ENCODE measurements at places on chromosomes 4 and X.

DNA sequence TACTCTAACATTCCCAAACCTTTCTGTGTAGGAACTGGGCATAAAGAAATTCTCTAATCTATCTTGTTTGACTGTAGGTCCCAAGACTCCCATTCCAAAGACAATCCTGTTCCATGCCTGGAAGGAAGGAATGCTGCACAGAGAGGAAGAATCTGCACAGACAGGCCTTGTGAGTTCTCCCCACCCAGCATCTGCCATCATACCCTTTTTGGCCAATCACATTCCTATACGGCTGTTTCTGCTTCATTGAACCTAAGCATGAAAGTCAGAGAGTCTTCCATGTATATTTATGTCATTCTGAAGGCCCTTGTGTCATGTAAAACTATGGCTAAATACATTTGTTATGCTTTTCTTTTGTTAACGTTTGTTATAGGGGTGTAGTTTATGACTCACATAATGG lies 667.7 kb upstream of the IGFBP7 start:
- DNase-seq, result no peak

GRCh38 chr4:164081371-164081770 lies 586.9 kb downstream of the TMA16 start:
- no peak for DNase-seq

- DNase-seq, result no peak
Measured at GRCh38 chr4:167578906-167579305, 344.6 kb upstream of the SPOCK3 start.

- DNase-seq, result no peak
Measured at GRCh38 chr4:58274553-58274952, 1164.4 kb upstream of the IGFBP7 start.

DNA sequence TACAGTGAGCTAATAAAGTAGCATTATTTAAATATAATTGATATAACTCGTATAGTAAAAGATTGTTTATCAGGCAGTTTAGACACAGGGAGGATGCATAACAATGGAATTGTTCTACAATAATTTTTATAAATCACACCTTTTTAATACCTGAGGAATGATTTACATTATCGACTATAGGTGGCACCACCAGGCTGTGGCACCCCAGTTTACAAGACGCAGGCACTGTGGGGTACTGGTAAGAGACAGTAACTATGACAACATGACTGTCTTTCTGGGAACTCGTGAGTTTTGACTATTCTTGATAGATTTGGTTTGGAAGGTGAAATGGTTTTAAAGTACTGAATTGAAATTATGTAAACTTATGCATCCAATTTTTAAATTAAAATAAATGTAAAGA lies 27.1 kb upstream of the STBD1 start:
- DNase-seq, result no peak
